GM10248 (cell line): ENCODE measurements at places on chromosomes 4 and X.

DNA sequence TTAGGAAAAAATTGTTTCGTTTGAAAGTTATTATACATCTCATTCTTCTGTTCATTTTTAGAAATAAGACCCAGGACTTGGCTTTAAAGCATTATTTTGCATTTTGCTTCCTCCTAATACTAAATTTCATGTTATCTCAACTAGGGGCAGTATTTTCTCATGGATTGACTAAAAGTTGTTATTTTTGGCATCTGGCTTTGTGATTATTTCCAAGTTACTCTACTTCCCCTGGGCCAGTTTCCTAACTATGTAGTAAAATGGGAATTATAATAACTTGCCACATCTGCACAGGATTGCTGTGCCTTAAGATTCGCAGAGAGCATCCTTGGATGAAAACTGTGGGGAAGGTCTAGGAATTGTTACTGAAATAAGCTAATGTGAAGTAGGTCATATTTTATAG, 3.0 kb downstream of the RBPJ start:
- DNase-seq: no peak

GRCh38 chr4:125254106-125254505, 60.6 kb upstream of the FAT4 start:
- no peak for DNase-seq

DNA sequence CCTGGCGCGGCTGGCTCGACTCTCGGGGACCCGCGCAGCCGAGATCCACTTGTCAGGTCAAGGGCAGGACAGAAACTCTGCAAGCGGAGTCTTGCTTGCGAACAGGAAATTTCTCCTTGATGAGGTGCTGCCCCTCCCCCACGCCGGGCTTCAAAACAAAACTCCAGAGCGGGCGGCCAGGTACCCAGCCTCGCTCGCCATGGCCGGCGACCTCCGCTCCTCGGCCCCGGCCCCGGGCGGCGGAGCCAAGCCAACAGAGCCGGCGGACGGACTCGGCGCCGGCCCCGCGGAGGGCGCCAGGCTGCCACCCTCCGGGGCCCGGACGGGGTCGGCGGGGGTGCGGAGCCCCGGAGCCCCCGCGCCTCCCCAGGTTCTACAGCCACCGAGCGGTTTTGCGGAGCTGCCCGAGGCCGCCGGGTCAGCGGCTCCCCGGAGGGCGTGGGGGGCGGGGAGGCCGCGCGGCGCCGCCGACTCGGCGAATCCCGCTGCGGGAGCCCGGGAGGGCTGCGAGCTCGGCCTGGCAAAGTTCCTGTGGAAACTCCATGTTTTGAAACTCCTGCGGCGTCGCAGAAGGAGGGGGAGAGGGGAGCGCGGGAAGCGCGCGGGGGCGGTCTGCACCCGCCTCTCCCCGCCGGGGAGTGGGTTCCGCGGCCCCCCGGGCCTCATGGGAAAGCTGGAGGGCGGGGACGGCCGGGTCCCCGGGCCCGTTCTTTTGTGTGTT, 11.7 kb upstream of the BCOR start:
- no peak for DNase-seq

- DNase-seq: no peak
Observed at GRCh38 chr4:37847311-37847884, 20.9 kb downstream of the PGM2 start.

- no peak for DNase-seq
Observed at GRCh38 chr4:169335331-169335730, 64.6 kb upstream of the SH3RF1 start.

- DNase-seq: no peak
Observed at GRCh38 chr4:155234206-155234605, 25.8 kb downstream of the NPY2R start.

GRCh38 chr4:182955411-182955810, 38.2 kb upstream of the DCTD start:
- no peak for DNase-seq

DNA sequence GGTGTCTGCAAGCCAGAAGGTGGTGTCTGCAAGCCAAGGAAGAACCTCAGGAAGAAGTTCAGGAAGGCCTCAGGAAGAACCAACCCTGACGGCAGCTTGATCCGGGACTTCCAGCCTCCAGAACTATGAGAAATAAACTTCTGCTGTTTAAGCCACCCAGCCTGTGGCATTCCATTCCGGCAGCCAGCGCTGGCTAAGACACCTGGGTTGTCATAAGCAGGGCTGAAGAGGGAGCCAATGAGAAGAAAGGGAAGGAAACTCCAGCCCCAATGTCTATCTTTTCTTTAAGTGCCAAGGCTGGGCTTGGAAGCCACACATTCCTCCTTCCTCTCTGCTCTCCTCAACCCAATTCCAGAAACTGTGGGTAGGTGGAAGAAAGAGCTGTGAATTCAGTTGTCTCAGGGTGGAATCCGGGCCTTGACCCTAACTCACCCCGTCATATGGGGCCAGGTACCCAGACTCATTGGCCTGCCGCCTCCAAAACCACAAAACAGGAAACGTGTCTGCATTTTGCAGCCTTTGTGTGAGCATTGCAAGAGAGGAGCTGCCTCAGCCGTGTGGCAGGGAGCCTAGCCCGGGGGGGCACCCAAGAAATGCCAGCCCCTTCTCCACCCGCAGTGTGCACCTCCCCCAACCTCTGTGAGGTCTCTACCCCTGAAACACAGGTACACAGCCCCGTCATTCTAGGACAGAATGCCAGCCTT, 26.8 kb downstream of the CRMP1 start:
- DNase-seq: no peak

GRCh38 chrX:83593634-83594294, 85.7 kb downstream of the POU3F4 start:
- DNase-seq: no peak

GRCh38 chrX:46251755-46252154, 293.5 kb downstream of the ZNF674 start:
- DNase-seq: no peak

GRCh38 chr4:54224996-54225597, 4.0 kb upstream of the PDGFRA start:
- DNase-seq: no peak

DNA sequence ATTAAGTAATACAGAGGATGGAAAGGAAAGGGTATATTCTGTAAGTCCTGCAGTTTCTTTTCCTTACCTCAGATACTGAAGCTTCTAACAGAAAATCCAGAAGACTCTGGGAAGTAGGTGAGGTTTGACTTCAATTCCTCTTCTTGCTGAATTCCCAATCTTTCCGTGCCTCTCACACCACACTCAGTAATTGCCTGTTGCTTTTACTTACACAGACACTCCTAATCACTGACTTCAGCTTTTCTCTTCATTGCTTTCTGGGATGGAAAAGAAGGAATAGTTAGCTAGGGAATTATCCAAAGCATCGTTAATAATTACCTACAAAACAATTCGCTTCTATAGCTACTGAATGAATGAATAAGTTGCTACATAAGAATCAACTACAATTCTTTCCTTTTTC, 163.6 kb downstream of the FBXO8 start:
- DNase-seq: no peak

DNA sequence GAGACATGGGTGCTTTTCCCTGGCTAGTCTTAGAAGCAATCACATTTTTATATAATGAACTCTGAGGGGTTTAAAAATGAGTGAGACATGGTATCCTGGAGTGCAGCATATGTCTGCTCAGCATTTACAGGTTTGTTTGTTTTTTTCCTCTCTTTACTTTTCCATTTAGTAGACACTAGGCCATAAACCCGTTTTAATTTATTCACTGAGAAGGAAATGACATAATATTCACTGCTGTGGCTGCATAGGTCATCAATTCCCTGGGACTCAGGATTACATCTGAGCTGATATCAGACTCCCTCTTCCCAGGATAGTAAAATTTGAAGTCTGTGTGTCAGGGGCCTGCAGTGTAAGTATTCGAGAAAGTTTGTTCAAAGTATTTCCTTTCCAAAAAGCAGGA, 178.9 kb upstream of the SPRY1 start:
- DNase-seq: no peak

DNA sequence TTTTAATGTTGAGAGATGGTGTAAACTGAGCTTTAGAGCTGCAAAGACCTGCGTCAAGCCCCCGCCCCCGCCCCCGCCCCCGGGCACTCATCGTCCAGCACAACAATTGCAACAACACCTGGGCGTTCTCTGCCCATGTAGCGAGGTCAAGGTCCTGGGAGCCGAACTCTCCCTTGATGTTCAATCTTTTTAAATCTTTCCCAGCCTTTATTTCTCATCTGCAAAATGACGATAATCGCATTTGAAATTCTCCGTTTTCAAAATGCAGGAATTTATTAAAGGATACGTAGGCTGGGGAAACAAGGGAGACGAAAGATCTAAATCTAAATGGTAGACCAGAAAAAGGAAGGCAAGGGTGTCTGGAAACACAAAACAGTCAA, 648 bp upstream of the MSMO1 start:
- peak; percentile 39 for DNase-seq

GRCh38 chr4:145843639-145844038, 95.0 kb downstream of the ZNF827 start:
- DNase-seq: no peak

GRCh38 chr4:16852228-16852627, 46.2 kb downstream of the LDB2 start:
- no peak for DNase-seq

GRCh38 chr4:139651282-139652194, 14.1 kb upstream of the MGST2 start:
- DNase-seq: peak; percentile 58

- DNase-seq: no peak
Observed at GRCh38 chr4:37516057-37516775, 170.0 kb downstream of the RELL1 start.

DNA sequence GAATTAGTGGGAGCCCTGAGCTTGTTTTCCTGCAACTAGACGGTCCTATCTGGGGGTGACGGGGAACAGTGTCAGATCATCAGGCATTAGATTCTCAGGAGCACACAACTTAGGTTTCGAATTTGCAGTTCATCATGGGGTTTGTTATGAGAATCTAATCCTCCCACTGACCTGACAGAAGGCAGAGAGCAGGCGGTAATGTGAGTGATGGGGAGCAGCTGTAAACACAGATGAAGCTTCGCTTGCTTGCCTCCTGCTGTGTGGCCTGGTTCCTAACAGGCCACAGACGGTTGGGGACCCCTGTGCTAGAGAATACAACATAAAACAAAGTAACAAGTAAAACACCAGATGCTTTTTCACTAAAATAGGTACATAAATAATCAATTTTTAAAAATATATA, 86.2 kb upstream of the BLTP1 start:
- no peak for DNase-seq

- no peak for DNase-seq
Observed at GRCh38 chrX:22800806-22801205, 199.0 kb upstream of the DDX53 start.

- no peak for DNase-seq
Observed at GRCh38 chr4:62531731-62532130, 1331.6 kb downstream of the ADGRL3 start.

GRCh38 chr4:120435179-120435578, 368.5 kb upstream of the MAD2L1 start:
- DNase-seq: no peak
